ENCODE measurements at places on chromosomes 3 and 15.

DNA sequence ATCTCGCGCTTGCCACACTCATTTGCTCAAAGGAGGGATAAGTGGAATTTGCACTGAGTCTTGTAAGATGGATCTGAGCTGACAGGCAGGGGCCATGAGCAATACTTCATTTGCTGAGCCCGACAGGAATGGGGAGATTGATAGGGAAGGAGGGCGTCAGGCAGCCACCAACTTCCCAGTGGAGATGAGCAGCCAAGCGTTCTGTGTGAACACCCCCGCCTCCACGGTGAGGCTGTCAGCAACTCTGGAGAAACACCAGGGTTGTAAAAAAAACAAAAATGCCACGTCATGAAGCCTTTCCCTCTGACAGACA is 36.8 kb downstream of the TLE3 start:
- no peak for DNase-seq

- DNase-seq: no peak
Observed at GRCh38 chr15:69393831-69394491, 20.2 kb upstream of the KIF23 start.

- DNase-seq: no peak
Observed at GRCh38 chr3:141241616-141242376, 10.2 kb downstream of the PXYLP1 start.

GRCh38 chr3:139755551-139755950 is 77.8 kb upstream of the NMNAT3 start:
- DNase-seq: no peak

DNA sequence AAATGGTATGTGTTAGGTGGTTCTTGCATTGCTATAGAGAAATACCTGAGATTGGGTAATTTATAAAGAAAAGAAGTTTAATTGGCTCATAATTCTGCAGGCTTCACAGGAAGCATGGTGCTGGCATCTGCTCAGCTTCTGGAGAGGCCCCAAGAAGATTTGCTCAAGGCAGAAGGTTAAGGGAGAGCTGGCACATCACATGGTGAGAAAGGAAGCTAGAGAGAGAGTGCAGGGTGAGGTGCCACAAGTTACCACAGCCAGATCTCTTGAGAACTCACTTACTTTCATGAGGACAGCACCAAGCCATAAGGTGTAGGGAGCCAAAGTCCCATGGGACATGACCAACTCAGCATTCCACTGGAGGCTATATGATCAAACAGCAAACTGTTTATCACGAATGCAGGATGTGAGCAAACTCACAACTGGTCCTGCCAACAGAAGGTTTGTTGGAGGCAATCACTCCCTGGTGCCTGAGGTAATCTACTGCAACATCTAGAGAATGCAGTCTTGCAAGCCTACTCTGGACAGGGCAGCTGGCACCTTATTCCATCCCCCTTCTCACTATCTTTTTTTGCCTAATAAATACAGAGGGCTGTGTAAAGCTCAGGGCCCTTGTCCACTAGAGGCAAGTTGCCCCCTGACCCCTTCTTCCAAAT is 28.1 kb upstream of the CCR2 start:
- no peak for DNase-seq

GRCh38 chr3:128341659-128342395 is 124.9 kb downstream of the DNAJB8 start:
- no peak for DNase-seq

GRCh38 chr3:140822401-140823047 is 119.1 kb upstream of the SLC25A36 start:
- no peak for DNase-seq

- no peak for DNase-seq
Observed at GRCh38 chr3:46628901-46629369, 16.6 kb downstream of the FAM240A start.

DNA sequence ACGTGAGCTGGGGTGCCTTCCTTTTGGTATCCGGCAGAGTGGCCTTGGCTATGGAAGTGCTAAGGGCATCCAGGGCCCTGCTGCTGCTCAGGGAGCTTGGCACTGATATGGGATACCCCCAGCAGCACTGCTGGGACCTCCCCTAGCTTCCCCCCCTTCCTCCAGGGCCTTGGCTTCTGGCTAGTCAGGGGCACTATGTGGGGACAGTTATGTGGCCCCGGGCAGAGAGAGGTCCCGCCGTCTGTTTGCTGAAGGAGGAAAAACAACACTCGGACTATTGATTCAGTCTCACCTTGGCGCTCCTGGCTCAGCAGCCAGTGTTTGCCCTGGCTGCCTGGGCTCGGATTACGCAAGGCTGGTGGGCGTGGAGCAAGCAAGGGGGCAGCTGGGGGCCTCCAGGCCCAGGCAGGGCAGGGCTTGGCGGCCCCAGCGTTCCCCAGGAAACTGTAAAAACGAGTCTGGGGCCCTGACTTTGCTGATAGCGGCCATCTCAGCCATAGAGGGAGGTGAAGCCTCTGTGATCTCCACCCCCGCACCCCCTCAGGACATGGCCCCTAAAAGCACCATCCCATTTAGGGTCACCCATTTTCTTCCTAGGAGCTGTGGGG is 5.7 kb downstream of the FURIN start:
- no peak for DNase-seq

DNA sequence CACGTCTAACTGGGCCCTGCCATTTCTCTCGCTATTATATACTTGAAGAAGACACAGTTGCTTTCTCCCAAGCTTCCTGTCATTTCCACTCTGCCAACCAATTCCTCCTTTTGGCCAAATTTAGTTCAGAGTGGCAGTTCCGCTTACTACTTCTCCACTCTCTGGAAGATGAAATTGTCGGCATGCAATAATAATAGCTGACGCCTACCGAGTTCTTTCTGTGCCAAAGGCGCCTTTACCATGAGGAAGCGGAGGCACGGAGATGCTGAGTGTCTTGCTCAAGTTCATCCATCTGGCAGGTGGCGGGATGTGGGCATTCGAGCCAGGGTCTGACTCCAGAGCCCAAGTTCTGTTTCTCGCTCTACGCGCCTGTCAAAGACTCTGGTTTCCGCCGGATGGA is 14.6 kb upstream of the NRROS start:
- no peak for DNase-seq

DNA sequence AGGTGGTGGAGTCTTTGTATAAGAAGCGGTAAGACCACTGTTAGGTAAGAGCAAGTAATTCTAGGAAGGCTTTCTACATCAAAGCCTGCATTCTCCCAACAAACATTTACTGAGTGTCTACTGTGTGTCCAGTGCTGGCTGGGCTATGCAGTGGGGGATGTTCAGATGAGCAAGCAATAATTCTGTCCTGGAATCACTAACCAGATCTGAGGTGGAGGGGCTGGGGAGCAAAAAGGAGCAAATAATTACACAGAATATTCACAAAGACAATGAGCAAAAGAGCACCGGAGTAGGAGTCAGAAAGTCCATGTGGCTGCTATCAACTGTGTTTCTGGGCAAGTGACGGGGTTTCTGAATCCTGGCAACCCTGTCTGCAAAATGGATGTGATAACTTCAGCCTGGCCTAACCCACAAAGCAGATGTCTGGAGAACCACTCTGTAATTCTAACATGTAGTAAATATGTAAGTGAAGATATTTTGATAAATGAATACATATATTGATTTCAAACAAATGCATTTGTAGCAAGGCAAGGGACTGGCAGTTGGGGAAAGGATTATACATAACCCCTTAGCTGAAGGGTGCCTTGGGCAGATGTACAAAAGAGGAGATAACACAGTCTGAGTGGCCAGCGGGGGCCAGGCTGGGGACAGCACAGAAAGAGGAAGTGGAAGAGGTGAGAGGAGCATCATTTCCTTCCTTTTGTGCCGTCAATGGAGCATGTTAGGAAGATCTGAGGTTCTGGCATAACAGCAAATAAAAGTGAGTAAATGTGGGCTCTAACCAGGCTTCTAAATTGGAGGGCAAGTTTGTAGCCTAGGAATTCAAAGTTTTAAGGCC is 28.8 kb downstream of the CYP8B1 start:
- DNase-seq: no peak

GRCh38 chr3:119599558-119600174 is 2.0 kb downstream of the PLA1A start:
- no peak for DNase-seq

- DNase-seq: no peak
Observed at GRCh38 chr15:86247249-86247955, 167.7 kb downstream of the AGBL1 start.

GRCh38 chr3:136650461-136650860 is 101.7 kb downstream of the STAG1 start:
- no peak for DNase-seq

DNA sequence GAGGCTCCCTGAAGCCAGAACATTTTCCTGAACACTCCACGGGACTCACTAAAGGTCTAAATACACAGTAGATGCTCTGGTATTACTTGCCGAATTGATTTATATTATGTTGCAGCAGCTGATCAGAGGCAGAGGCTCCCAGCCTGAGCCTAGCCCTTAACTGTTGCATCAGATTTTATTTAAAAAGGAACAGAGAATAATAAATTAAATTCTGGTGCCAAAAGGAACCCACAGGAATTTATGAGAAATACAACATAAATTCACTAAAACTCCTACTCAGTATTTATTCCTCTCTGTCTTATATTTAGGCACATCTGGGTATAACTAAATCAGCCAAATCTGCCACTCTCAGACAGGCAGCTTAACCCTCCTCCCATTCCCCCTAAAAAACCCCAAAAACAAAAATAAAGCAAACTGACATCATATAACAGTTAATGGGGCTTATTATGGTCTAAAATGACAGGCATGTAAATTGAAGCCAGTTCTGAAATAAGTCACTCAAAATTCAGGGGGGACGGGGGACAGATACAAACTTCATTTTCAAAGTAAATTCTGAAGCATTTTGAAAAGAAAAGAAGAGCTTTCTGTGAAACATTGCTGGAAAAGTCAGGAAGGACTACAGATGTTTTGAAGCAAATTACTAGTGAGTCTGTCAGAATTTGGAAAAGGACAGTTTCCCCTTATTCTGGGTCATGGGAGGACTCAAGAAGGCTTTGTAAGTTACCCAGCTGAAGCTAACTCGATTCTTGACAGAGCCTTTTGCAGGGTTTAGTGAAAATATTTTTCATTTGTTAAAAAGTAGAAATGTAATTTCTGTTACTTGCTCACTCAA is 53.8 kb upstream of the CORO2B start:
- DNase-seq: peak; percentile 81

GRCh38 chr3:65785065-65785645 is 253.6 kb downstream of the MAGI1 start:
- DNase-seq: peak; percentile 17

DNA sequence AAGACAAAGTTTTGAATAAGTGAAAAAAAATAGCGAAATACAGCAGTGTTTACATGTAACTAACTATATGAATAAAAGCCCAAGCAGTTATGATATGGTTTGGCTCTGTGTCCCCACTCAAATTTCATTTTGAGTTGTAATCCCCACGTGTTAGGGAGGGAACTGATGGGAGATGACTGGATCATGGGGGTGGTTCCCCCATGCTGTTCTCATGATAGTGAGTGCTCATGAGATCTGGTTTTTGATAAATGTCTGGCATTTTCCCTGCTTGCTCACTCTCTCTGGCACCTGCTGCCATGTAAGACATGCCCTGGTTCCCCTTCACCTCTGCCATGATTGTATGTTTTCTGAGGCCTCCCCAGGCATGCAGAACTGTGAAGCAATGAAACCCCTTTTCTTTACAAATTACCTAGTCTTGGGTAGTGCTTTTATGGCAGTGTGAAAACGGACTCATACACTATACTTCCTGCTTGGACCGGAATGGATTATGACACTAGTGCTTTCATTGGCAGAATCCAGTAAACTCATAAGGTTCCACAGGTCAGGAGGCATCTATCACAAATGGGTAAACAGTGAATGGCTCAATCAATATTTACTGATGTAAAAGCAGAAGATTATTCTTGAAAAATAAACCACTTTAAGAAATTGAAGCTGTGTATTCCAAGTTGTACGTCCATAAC is 192.1 kb downstream of the CBLB start:
- DNase-seq: no peak

- no peak for DNase-seq
Observed at GRCh38 chr3:86914670-86915069, 76.3 kb downstream of the VGLL3 start.

GRCh38 chr15:24269923-24270322 is 405.7 kb upstream of the NPAP1 start:
- no peak for DNase-seq

DNA sequence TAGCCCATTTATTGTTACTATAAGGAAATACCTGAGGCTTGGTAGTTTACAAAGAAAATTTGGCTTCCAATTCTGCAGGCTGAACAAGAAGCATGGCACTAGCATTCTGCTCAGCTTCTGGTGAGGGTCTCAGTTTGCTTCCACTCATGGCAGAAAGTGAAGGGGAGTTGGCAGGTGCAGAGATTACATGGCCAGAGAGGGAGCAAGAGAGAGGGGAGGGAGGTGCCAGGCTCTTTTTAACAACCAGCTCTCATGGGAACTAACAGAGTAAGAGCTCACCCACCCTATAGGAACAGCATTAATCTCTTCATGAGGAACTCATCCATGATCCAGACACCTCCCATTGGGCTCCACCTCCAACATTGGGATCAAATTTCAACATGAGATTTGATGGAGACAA is 437.9 kb downstream of the CHL1 start:
- DNase-seq: no peak

DNA sequence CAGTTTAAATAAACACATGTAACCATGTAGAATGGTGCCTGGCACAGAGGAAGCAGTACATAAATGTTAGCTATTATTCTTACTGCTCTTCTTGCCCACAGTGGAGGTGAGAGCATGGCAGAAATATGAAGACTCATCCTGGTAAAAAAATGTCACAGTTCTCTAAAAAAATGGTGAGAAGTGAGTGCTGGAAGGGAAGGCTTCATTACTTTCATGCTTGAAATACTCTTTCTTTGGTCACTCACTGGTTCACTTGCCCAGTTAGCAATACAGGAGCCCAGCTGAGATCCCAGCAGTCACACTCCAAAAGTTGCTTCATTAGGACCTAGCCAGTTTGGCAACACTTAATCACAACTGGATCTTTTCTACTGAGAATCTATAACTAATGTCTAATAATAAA is 1017.2 kb downstream of the TUSC7 start:
- DNase-seq: no peak

- DNase-seq: no peak
Observed at GRCh38 chr3:172467170-172467824, 19.0 kb upstream of the GHSR start.

- no peak for DNase-seq
Observed at GRCh38 chr15:72927451-72927850, 124.8 kb upstream of the NEO1 start.

DNA sequence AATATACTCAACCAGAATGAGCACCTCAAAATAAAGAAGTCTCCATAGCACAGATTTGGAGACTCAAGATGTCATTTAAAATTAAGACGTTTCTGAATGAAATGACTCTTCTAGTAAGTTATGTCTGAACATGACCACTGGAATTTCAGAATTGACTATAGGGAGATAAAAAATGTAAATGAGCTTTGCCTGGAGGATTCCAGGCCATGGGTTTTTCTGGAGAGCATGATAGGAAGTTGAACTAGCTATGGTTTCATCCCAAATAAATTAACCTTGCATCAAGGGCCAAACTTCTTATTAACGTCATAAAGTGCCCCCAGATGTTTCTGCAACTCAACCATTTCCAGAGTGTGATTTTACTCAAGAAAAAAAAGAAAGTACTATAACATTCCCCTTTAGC is 222.6 kb upstream of the NR2F2 start:
- DNase-seq: no peak

DNA sequence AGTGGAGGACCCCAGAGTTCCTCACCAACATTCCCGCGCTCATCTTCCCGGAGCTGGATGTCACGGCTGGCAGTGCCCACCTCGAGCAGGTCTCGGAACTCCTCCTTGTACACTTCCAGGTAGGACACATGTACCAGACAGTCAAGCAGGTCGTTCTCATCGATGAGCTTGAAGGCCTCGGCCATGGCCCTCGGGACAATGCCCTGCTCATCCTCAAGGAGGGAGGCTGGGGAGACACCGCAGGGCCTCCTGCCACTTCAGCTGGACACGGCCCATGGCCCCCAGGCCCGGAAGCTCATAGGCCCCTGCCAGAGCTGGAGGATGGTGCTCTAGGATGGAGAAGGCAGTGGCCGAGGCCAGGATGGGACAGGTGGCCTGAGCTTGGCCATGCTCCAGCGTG is 5.6 kb downstream of the KIF7 start:
- no peak for DNase-seq

Data from GM04504 (cell line).